HTR-8/SVneo (cell line): ENCODE measurements at places on chromosomes 11 and 22.

DNA sequence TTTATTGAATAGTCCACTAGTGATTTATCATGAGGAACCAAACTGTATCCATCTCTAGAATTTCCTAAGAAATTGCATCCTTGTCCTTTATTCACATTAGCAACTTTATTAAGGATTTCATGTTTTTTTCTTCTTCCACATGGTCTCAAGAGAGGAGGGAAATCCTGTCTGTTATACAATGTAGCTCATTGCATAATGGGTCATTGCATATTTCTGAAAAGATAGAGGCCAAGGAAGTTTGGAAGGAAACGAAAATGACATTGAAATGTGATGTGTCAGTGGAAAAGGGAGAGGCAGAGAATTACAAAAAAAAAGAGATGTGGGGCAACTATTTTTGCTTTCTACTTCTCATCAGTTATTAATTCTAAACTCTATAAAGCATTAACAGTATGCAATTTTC, 353.1 kb downstream of the METTL15 start:
- DNase-seq, result no peak

GRCh38 chr11:11923828-11924227, 82.1 kb downstream of the USP47 start:
- no peak for DNase-seq

DNA sequence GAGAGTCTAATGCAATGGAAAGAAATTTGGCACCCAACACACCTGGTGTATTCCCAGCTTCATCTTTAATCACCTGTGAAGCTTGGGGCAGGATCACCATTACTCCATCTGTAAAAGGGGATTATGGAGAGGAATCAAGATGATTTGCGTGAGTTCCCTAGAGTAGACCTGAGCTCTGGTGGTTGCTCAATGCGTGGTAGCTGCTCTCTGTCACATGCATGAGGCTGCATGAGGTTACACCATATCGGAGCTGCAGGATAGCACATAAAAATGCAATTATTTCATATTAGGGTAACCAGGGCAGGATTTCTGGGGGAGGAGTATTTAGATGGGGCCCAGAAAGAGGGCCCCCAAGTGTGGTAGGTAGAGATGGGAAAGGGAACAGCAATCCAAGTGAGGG, 35.3 kb upstream of the CLMP start:
- no peak for DNase-seq

- DNase-seq, result no peak
Measured at GRCh38 chr11:108534274-108534882, 36.2 kb upstream of the POGLUT3 start.

GRCh38 chr11:33558097-33558496, 142.5 kb downstream of the C11orf91 start:
- DNase-seq, result no peak

DNA sequence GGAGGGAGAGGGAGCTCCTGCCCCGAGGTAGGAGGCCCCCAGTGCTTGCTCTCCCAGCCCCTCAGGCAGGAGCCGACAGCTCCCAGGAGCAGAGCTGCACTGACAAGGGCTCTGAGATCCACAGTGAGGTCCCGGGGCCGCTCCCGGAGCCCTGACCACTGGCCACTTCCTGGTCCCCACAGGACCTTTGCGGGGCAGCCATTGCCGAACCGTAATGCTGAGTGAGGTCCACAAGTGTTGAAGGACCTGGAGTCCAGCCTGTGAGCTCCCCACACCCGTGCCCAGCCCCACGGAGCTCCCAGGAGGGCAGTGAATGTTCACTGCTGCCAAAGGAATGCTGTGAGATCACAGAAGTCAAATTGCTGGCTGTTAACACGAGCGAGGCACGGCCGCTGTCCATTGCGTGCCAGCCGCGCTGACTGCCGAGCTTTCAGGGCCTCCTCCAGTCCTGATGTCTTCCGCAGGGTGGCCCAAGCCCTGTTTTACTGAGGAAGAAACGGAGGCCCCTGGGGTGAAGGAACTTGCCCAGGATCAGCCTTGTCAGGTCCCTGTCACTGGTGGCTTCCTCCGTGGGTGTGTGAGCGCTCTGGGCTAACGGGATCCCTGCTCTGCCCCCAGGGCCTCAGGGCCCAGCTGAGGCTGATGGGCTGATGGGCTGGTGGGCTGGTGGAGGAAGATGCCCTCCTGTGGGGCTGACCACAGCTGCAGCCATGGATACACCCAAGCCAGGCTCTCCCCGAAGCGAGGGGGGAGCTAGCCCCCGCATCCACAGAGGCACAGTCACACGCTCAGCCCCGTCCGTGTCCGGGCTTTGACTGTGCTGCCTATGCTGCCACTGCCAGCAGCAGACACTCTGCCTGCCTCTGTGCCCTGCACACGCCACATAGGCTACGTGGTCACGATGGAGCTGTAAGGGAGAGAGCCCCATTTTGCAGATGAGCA, 70.8 kb downstream of the WNT7B start:
- DNase-seq, result no peak

DNA sequence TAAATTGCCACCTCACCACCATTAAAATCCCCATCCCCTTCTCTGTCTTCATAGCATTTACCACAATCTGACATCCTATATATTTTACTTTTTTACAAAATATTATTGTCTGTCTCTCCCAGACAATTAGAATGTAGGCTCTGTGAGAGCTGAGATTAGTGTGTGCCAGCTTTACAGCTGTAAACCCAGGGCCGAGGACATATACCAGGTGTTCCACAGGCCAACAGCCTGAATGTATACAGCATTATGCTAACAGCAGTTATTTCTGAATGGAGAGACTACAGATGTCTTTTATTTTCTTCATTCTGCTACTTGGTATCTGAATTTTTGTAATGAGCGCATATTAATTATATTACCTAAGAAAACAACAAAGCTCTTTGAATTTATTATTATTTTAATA, 36.7 kb downstream of the FZD4 start:
- no peak for DNase-seq

- DNase-seq, result peak; percentile 95
Measured at GRCh38 chr11:74492974-74493790, at the start of gene LIPT2. LIPT2 (minus strand) TSS chr11:74493724; CDS start chr11:74493703, 21 bp downstream.

- no peak for DNase-seq
Measured at GRCh38 chr11:35419830-35420333, 524 bp upstream of the SLC1A2 start.

DNA sequence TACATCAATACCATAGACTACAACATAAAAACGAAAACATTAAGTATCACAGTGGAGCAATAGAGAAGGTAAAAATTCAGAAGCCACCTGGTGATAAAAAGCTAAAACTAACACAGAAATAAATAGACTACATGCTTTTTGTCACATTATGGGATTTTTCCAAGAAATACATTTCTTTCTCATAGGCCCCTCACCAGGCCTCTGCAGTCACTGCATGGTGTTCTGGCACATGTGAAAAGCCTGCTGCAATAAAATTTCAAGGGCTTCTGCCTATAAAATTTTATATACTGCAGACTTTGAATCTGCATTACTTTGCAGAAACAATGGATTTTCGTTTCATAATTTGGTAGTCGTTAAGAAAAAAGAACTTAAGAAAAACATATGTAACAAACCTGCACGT, 655.5 kb downstream of the CNTN5 start:
- DNase-seq, result no peak

GRCh38 chr11:16876053-16876752, 137.8 kb downstream of the C11orf58 start:
- DNase-seq, result no peak

- DNase-seq, result no peak
Measured at GRCh38 chr11:128437136-128437535, 150.2 kb downstream of the ETS1 start.

- DNase-seq, result peak; percentile 81
Measured at GRCh38 chr11:47992959-47993820, 12.8 kb downstream of the PTPRJ start.

DNA sequence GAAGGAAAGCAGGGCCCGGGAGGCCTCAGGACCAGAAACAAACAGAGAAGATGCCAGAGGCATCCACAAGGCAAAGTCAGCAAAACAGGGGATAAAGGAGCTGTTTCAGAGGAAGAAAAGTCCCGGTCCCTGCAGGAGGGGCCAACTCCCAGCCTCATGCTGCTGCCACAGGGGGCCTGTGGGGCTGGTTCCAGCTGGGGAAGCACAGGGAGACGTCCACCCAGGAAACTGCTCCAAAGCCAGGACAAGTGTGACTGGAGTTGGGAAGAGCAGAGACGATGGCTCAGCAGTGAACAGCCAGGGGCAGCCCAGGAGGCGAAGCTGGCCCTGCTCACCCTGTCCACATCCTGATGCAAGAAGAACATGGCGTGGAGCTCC, 454.4 kb downstream of the BRD1 start:
- no peak for DNase-seq

- DNase-seq, result no peak
Measured at GRCh38 chr11:94120946-94121345, 7.7 kb upstream of the PANX1 start.

DNA sequence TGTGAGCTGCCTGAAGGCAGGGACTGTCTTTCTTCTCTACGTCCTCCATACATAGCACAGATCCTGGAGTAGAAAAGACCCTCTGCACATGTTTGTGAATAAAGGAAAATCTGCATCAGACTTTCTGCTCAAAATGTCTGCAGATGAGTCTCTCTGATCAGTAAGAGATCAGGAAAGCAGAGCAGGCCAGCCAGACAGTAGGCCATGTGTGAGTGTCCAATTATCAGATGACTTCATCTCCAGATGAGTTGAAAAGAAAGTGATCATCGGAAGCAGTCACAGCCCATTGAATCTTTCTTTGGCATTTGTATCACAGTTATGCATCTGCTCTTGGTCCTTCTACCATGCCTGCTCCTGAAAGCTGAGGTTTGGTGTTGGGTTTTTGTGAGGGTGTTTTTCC, 298.7 kb upstream of the NCAM1 start:
- no peak for DNase-seq

DNA sequence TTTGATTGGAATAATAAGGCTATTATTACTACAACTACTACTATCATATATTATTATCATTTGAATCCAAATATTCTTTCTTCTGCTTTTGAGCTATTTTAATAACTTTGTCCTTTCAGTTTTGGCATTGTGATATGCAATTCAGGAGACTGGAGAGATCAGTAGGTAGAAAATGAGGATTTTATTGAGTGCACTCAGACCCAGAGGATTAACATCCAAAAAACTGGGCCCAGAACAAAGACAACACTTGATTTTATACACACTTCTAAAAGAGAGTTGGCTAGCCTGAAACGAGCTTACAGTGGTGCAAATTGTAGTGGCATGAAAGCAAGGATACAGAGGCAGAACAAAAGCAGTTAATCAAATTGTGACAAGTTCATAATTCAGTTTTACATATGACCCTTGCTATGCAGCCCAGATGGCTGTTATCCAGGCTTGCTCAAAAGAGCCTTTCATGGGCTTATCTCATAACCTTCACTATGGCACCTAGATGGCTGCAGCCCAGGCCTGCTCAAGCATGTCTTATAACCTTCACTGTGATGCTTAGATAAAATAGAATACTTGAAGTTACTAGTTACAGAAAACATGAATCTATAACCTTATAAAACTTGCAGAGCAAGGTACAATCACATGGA, 796.3 kb upstream of the RAG2 start:
- no peak for DNase-seq

GRCh38 chr11:96199563-96200025, 143.4 kb downstream of the MAML2 start:
- no peak for DNase-seq

GRCh38 chr22:29224859-29225410, 19.2 kb downstream of the EMID1 start:
- no peak for DNase-seq

DNA sequence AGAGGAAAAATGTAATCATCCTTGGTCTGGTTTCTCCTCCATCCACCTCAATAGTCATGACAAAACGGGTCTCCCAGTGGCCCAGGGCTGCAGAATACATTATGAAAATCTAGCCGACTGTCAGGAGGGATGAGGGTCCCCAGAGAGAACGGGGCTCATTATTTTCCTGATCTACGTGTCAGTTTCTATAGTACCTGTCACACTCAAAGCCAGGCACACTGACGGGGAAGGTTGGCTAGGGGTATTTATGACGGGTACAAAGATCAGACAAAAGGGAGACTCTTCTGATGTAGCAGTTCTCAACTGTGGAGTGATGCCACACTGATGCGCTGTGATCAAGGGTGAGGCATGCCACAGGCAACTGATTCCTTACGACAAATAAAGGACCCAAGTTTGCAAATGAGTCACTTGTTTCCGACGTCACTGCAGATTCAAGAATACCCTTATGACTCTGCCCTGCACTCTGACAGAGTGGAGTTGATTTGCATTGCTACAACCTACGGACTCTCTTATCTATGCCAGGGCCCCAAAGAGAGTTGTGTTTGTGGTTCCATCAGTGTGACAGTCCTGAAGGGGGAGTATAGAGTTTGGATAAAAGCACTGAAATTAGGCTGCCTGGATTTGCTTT, 188.2 kb upstream of the TBCEL start:
- no peak for DNase-seq

DNA sequence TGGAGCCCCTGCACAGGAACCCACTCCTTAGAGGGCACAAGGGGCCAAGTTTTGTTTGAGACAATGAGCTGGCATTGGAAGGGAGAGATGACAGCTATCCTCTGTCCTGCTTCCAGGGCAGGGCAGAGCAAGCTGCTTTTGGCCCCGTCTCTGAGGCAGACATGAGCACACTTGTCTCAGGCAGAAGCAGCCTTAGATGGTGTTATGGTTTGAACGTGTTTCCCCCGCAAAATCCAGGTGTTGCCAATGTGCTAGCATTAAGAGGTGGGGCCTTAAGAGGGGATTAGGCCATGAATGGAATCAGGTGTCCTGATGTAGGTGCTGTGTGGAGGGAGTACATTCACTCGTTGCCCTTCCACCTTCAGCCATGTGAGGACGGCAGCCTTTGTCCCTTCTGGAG, 2.5 kb downstream of the TP53AIP1 start:
- DNase-seq, result no peak

DNA sequence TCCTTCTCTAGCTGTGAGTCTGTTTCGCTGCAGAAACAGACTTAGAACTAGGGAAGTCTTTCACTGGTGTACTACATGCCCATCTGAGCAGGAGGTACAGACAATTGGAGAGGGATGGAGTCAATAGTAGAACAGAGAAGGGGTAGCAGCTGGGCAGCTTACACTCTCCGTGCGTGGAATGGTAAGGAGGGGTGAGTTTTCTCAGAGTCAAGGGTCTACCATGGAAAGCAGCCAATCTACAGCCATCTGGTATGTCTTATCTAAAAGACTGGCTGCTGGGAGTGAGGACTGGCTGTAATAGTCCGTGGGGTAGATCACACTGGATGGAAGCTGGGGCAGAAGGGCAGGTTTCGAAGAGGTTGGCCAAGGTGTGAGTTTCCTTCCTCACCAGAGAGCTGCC, 137.3 kb upstream of the TENM4 start:
- DNase-seq, result no peak

DNA sequence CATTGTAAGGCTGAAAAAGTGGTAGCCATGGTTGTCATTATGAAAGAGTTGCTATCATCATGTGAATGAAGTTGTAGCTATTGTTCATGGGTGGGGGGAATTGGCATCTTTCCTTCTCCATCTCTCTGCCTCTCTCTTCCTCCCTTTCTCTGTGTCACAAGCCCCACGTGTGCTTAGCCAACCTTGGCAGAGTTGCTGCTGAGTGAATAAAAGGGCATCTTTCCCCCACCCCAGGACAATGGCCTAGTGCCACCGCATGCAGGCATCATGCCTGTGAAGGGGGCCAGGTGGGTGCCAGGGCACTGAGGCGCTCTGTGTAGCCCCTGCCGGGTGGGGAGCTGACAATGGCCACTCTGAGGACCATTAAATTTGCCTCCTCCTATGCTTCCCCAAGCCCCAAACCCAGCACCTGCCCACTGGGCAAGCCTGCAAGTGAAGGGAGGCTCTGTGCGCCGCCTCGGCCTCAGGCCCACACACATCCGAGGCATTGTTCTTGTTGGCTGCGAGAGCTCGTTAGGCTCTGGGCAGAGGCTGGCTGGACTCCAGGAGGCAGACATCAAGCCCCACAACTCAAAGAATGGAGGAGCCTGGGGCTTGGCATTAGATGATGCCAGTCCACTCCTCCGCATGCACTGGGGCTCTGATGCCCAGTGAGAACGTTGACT, 103.9 kb downstream of the SEZ6L start:
- no peak for DNase-seq
